ENCODE measurements at places on chromosomes 5 and 9. TPM values are rescaled to one million over a fixed set of nuclear protein-coding genes. Genes with fewer than 3 reads are reported as not detected.

Gene KIF12
- 6.2 TPM for total RNA-seq

Gene INSL4
- total RNA-seq = not detected

Gene KCNT1
- not detected for total RNA-seq

Gene NADK2
- 18.6 TPM for total RNA-seq

Gene HBEGF
- 168 TPM for total RNA-seq

Gene SPAAR
- total RNA-seq = not detected

Data from hair follicular keratinocyte (primary cell).